Renal cortex interstitium (tissue), 15 donors: ENCODE measurements at places on chromosomes 13 and 19.

DNA sequence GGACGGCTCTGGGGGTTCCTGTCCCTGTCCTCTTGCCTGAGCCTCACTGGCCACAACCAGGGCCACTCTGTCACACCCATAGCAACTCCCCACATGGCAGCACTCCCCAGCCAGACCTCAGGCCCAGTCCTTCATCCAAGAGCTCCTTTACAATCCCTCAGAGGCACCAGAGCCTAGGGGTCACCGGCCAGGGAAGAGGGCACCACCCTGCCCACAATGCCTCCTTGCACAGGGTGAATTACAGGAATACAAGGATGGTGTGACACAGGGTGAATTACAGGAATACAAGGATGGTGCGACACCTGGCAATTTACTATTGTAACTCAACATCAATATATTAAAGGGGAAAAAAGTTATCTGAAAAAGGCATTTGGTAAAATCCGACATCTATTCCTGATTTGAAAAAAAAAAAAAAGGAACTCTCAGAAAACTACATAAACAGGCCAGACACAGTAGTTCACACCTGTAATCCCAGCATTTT, 16.5 kb downstream of the MIER2 start:
- no peak for DNase-seq

GRCh38 chr13:113584870-113585671, 518 bp downstream of the TFDP1 start:
- no peak for DNase-seq

DNA sequence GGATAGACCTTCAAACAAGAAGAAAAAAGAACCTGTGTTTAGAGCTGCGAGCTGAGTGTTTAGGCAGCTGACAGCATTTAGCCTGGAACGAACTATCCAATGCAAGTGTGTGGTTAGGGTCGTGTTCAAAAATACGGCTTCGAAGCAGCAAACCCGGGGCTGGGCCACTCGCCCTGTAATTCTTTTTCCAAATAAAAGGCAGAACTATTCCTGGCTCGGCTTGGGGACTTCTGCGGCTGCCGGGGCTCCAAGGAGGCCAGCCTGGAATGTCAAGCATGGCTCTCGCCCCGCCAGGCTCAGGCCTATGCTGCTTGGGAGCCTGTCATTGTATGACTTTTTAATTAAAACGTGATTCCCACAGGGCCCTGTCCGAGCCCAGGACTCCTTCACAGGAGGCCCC, 51.7 kb upstream of the KLF2 start:
- no peak for DNase-seq

DNA sequence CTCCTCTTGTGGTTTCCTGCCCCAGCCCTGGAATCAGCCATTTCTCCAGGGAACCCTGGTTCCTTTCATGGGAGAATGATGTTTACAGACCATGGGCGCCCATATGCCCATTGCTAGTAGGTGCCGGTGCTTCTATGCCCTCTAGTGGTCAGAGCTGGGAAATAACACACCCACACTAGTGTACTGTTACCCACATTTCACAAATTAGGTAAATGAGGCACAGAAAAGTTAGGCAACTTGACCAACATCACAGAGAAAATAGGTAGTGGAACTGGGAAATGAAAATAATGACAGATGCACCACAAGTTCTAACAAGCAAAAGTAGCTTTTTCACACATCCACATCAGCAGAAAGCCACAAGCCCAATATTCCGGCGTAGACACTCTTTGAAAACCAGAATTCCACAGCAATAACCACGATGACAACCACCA, 1.3 kb upstream of the CEACAM3 start:
- DNase-seq, result no peak

DNA sequence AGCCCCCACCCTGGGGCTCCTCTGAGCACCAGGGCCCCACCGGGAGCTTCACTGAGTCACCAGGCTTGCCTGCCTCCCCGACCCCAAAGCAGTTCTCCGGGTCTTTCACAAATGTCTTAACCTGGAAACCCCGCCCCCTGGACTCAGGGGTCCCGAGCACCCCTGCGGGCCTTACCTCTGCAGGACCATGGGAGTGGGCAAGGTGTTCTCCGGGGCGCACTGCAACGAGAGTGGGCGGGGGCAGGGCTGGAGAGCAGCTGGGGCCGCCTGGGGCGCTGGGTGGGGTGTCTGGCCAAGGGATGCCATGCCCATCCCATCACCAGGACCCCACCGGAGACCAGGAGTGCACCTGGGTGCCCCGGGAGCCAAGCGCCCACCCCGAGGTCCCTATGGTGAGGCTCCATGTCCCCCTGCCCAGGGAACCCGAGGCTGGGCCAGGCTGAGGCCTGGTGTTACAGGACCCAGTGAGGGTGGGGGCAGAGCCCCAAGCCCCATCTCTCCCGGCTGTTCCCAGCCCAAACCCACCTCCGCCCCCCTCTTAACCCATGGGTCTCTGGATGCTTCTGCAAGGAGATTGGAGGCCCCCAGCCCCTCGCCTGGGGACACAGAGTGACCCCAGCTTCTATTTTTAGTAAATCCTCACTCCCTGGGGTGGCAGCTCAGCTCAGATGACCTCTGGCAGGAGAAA, 10.9 kb downstream of the MKNK2 start:
- DNase-seq, result no peak

- DNase-seq, result no peak
Measured at GRCh38 chr19:39386557-39386956, 4.3 kb downstream of the PAF1 start.

- no peak for DNase-seq
Measured at GRCh38 chr19:18991006-18991405, 42.3 kb downstream of the SUGP2 start.

- no peak for DNase-seq
Measured at GRCh38 chr19:44692379-44692721, 6.6 kb upstream of the CEACAM16 start.

DNA sequence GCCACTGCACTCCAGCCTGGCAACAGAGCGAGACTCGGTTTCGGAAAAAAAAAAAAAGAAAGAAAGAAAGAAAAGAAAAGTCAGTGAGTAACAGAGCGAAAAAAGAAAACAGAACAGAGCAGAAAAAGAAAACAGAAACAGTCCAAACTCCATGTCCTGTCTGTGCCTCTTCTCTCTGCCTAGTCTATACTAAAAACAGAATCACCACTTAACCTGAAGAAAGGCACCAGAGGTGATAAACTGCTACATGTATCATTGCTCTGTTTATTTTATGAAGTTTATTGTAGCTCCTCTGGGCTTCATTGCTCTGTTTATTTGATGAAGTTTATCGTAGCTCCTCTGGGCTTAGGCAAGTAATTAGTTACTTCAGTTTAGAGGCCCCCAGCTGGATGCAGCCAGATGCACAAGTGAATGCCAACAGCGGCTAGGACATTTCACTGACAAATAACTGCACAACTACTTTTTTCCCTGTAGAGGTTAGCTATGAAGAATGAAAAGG, 39.2 kb downstream of the TBC1D4 start:
- no peak for DNase-seq

DNA sequence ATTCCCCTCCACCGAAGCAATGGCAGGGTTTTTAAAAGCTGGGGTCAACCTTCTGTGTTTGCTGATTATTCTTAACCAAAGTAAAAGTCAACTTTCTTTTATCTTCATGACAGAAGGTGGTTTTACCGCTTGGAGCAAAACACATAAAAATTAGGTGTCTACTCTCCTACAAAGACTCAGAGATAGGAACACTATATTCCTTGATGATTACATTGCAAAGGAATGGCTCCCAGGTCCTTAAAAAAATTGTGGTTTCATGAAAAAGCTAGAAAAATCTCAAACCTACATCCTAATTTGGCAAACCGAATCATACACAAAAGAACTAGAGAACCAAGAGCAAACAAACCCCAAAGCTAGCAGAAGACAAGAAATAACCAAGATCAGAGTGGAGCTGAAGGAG, 760.4 kb upstream of the PCDH20 start:
- DNase-seq, result no peak

DNA sequence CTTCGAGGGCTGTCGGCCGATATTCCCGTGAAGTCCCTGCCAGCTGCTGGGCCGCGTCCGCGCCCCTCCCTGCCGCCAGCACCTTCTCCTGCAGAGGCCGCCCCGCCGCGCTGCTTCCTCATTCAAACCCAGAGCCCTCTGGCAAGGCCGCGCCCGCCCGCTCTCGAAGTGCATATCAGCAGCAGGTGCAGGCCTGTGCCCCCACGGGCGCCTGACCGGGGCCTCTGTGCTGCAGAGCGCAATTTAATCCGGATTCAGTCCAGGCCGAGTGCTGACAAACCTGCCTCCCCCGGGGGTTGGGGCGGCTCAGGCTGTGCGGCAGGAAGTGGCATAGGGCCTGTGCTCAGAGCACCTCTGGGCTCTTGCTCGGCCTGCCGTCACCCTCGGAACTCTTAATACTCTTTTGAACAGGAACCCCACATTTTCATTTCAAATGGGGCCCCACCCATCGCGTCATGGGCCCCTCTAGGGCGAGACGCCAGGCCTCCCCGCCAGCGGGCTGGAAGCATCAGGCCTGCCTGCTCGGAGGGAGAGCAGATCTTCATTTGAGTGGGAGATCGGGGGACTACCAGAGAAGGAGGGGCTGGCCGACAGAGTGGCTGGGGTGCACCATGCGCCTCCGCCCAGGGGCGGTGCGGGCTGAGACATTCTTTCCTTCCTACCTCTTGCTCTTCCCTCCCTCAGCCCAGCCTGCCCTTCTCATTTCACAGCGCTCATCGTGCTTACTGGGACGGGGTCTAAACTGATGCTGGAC, 125.7 kb downstream of the TNFRSF19 start:
- DNase-seq, result no peak

DNA sequence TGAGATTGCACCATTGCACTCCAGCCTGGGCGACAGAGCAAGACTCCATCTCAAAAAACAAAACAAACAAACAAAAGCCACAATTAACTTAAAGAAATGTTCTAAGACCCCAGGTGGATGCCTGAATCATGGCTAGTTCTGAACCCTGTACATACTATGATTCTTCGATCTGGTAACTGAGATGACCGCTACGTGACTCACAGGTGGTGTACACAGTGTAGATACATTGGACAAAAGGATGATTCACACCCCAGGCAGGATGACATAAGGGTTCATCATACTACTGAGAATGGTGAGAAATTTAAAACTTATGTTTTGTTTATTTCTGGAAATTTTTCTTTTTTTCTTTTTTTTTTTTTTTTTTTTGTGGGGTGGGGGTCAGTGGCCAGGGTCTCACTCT, 6.5 kb downstream of the ZNF426 start:
- DNase-seq, result no peak

DNA sequence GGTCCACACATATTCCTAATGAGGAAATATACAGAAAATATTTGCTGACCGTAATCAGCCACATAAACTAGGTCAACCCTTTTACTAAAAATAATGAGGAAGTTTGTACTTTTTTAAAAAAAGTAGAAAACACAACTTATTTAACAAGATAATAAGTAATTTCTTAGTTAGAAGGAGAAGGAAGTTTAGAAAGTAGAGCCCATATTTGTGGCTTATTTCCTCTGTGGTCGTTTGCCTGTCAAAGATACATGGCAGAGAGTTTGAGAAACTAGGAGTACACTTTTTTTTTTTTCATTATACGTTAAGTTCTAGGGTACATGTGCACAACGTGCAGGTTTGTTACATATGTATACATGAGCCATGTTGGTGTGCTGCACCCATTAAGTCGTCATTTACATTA, 1205.2 kb upstream of the MIR17HG start:
- DNase-seq, result no peak

- no peak for DNase-seq
Measured at GRCh38 chr13:43329702-43330101, 306.3 kb downstream of the DNAJC15 start.

- no peak for DNase-seq
Measured at GRCh38 chr19:53365899-53366493, 491 bp downstream of the ZNF525 start.

DNA sequence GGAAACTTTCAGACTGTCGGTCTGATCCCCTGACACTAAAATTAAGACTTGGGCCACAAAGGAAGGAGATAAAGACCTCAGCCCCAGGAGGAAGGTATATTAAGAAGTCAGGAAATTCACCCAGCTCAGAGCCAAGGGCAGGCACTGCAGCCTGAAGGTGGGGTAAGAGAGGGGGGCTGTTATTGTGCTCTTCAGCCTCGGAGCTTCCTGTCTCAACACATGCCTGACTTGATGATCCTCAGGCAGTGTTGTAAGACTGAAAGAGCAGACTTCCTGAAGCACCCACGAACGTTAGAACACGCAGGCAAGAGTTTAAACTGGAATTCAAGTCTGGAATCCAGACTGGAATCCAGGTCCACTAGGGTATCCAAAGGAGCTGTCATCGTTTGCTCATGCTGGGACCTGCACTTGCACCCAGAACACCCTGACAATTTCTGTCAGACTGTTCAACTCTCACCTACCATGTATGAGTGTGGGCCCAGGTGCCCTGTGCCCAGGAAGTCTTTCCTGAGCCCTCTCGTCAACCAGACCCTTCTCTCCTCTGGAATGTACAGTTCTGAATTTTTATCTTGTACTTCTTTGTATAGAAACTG, 10.7 kb upstream of the FLT1 start:
- DNase-seq, result no peak

GRCh38 chr19:1429750-1430149, 8.4 kb upstream of the RPS15 start:
- DNase-seq, result no peak

DNA sequence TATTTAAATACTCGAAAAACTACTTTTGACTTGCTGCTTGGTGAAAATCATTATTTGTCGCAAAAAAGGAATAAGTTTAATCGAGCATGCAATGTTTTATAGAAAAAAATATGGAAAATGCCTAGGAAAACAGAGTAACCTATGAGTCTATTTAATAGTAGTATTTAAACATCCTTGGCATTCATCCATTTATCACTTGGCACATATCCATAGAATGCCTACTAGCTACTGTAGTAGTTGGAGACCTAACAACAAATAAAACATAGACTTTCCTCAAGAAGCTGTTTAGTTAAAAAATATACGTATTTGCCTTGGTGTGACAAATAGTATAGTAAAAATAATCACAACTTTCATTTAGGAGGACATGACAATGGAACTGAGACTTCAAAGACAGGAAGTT, 302.1 kb downstream of the DIAPH3 start:
- no peak for DNase-seq

GRCh38 chr19:50419022-50419579, 363 bp downstream of the SPIB start:
- no peak for DNase-seq

DNA sequence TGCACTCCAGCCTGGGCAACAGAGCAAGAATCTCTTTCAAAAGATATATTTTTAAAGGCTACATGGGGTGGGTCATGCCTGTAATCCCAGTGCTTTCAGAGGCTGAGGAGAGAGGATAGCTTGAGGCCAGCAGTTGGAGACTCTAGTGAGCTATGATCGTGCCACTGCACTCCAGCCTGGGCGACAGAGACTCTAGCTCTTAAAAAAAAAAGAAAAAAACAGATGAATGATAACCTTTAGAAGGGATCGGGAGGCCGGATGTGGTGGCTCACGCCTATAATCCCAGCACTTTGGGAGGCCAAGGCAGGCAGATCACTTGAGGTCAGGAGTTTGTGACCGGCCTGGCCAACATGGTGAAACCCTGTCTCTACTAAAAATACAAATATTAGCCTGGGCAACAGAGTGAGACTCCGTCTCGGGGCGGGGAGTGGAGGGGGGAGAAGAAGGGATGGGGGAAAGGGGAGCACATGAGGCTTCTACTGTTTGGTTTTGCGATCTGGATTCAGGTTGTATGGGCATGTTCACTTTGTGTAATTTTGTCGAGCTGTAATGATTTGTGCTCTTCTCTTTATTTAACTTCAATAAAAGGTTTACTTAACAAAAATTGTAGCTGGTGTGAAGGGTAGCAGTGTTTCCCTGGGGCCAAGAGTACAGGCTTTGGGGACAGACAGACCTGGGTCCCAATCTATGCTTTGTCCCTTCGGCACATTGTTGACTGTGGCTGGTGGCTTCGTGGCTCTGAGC, 1.1 kb upstream of the PSMC4 start:
- DNase-seq, result no peak

GRCh38 chr19:41694831-41695635, 7.0 kb upstream of the CEACAM7 start:
- no peak for DNase-seq

GRCh38 chr19:45569619-45570421, 14.8 kb downstream of the OPA3 start:
- DNase-seq, result no peak
